ENCODE measurements at places on chromosomes 6 and 20.

- DNase-seq = no peak
These were observed 233.5 kb upstream of the QKI start for GRCh38 chr6:163180874-163181541.

GRCh38 chr6:40810171-40810570 lies 223.0 kb upstream of the LRFN2 start:
- DNase-seq = no peak

DNA sequence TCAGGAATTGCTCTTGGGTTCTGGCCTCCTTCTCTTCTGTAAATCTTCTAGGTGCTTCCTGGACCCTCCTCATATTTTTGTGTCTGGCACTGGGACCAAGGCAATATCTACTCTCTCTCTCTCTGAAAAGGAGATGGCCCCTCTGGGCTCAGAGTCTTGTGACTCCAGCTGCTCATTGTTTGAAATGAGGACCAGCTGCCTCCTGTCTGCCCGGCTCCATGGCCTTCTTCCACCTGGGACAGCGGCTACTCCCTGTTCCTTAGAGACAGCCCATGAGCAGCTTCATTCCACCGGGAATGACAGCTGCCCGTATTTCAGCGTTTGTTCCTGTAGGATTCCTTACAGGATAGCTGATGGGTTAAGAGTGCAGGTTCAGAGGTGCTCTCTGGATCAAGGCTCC lies 2.9 kb downstream of the TGM3 start:
- DNase-seq = no peak

DNA sequence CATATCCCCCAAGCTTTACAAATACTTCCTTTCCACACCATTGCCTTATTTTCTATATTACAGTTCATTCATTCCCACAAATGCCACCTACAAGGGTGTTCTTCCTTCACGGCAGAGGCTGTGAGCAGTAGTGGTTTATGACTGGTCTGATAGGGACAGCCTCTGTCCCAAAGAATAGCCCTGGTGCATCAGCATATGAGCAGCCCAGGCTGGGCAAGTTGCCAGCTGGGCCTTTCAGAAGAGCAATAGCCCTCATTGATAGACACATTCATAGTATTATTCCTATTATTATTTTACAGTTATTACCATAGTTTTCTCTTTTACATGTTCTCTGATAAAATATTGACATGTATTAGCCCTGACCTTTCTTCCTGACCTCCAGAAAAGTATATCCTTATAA lies 149.9 kb downstream of the MMS22L start:
- no peak for DNase-seq

GRCh38 chr20:50980851-50981713 lies 22.5 kb downstream of the MOCS3 start:
- DNase-seq = no peak

GRCh38 chr6:166566026-166567011 lies 20.2 kb downstream of the RAMACL start:
- no peak for DNase-seq

DNA sequence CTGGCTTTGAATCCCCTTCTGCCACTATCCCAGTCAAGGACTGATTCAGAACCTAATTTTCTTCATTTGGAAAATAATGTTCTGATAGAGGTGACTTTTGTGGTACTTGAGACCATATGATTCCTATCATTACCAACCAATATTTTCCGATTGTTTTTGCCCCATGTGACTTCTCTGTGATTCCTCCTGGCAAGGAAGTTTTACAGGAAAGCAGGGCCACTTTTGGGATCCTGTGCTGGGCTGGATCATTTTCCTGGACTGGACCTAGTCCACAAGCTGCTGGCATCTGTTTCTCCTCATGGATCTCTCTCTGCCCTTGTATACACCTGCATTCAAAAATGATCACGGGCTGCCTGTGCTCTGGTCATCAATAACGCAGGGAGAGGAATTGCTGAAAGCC lies 13.9 kb upstream of the SNHG17 start:
- DNase-seq = no peak

- DNase-seq = no peak
These were observed 159.6 kb downstream of the SASH1 start for GRCh38 chr6:148502083-148502772.

DNA sequence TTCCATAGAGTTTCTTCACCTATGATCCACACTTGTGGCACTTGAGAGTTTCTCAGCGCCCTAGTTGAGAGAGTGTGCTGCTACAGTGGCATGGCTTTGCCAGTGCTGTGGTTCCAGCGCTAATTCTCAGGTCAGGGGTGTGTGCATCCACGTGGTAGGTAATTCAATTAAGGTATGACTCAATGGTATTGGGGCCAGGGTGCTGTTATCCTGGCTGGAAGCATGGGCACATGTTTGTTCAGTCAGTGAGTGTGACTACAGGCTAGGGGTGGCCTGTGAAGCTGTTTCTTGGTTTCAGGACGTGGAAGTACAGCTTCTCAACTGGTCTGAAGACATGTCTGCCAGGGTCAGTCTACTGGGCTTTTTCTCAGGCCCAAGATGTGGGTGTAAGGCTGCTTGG lies 3.0 kb upstream of the SEMG2 start:
- DNase-seq = no peak

GRCh38 chr6:24430086-24430485 lies 27.4 kb downstream of the MRS2 start:
- DNase-seq = no peak

DNA sequence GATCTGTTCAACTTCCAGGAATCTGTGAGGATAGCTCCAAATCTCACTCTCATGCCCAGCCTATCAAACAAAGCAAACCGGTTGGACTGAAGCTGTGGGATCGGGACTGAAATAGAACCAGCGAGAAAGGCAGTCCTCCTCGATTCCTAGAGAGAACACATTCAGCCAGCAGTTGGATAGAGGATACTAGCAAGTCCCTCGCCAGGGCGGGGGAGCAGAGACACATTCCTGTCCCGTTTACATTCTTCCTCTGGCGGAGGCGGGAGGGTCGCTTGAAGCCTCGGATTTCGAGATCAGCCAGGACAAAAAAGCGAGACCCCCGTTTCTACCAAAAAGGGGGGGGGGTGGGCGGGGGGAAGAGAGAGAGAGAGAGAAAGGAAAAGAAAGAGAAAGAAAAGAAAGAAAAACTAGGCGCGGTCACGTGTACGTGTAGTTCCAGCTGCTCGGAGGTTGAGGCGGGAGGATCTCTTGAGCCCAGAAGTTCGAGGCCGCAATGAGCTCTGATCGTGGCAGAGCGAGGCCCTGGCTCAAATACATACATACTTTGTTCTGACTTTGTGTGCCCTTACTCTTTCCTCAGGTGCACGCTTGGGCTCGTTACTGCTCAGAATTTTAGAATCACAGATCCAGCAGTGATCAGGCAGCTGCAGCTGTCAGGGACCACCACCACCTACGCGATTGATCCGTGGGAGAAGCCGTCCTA lies 19.5 kb downstream of the ZNF311 start:
- DNase-seq = no peak

GRCh38 chr6:106728296-106728870 lies 99.0 kb downstream of the QRSL1 start:
- no peak for DNase-seq

- DNase-seq = no peak
These were observed 146.5 kb downstream of the TBC1D32 start for GRCh38 chr6:121187833-121188200.

DNA sequence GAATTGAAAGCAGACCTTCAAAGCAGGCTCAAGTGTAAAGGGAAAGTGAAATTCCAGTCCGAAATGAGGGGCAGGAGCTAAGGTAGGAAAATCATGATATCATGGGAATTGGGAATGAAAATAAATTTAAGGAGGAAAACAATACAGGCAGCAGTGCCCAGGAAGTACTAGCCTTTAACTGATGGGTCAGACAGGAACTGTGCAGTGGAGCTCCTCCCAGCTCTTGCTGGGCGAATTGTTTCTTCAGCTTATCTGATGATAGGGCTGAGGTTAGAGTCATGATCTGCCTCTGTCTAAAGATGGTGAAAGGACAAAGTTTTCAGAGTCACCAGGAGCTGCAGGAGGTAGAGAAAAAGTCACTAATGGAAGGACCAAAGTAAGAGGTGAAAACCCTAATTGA lies 457.9 kb upstream of the PTCHD4 start:
- no peak for DNase-seq

DNA sequence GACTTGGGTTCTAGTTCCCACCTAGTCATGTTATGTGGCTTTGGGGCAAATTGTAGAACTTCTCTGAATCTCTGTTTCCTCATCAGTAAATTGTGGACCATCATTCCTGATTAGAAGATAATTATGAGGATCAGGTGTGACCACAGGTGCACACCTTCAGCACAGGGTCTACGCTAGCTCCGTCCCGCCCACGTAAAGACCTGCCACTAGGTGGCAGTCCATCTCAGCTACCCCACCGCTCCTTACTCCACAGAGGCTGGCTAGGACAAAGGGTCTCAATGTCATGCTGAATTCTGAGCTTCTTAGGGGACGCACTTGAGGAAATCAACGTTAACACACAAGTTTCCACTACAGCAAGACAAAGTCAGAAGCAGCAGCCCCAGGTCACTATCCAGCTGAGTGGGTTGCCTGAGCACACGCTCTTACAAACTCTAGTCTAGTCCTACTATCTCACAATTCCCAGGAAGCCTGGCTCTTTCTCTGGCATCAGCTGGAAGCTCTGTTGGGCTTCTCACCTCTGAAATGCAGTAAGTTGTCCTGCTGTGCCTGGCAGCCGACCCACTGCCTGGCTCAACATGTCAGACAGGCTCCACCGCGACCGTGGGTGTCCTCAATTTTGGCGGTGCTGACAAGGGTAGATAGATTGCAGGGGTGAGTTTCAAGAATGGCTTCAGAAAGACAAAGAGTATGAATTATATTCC lies 2.0 kb upstream of the PLCG1 start:
- no peak for DNase-seq

DNA sequence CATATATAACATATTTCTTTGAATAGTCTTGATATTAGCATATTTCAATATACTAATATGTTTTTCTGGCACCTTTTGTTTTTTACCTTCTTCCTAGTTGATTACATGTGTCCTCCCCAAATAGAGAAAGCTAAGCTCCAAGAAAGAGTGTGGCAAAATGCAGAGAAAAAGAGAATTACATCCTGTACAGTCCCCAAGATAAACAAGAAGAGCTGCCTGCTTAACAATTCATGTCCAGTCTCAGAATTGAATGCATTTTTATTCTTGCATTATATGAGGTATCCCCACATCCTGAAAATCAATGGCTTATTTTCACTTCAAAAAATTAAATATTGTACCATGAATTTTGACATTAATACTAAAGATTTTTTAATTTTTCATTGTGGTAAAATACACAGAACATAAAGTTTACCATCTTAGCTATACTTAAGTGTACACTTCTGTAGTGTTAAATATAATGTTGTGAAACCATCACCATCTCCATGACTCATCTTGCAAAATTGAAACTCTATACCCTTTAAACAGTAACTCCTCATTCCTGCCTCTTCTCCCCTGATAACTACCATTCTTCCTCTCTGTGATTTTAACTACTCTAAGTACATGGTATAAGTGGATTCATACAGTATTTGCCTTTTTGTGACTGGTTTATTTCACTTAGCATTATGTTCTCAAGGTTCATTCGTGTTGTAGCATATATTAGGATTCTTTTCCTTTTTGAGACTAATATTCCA lies 490.3 kb downstream of the COL12A1 start:
- DNase-seq = no peak

GRCh38 chr20:8670893-8671215 lies 398.0 kb upstream of the PLCB4 start:
- no peak for DNase-seq

DNA sequence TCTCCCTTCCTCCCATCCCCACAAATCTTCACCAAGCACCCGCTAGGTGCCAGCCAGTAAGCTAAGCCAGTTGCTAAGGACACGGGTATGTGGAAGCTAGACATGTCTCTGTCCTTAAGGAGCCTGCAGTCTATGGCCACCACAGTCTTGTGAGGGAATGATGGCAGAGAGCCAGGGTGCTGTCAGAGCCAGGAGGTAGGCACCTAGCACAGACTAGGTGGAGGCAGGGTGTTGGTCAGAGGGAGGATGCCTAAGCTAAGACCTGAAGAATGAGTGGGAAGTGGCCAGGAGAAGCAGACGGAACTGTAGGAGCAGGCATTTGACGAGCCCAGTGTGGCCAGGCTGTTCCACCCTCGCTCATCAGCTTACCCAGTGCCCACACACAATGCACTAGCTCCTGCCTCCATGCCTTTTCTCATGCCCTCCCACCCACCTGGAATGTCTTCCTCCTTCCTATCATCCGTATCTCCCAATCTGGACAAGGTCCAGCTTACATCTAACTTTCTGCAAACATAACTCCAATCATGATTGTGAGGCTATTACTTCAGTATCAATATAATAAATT lies 125.6 kb downstream of the FOXC1 start:
- no peak for DNase-seq

- DNase-seq = no peak
These were observed 214.7 kb downstream of the CLIC5 start for GRCh38 chr6:45800911-45801310.

DNA sequence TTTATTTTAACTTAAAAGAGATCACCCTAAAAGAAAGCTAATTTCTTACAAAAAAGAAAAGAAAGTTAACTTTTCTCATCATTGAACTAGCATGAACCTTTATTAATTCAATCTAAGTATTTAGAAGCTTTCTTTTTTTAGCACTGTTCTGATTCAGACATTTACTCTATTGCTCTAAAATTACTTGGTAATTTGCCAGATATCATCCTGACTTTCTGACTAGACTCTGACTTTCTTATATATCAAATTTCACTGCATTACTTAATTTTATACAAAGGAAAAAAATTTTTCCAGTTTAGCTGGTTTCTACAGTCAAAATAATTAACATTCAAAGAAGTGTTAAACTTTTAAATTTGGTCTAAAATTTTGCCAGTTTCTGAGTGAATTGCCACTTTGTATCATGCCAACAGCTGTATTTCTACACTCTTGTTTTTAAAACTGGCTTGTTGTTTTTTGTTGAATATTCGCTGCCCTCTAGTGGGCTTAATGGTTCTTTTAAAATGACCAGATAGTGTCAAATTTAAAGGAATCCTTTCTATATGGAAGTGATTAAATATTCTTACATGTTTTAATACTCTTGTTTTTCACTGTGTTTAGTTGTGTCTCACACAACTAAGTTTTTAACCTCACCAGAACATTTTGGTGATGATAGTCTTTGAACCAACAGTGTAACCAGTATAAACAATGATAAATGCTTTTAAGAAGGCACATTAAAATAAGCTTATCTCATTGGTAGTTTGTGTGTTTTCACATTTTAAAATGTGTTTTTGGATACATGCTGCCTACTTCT lies 102.0 kb downstream of the POPDC3 start:
- no peak for DNase-seq

- no peak for DNase-seq
These were observed 188.4 kb upstream of the TSHZ2 start for GRCh38 chr20:52783769-52784168.

Measured in cortex of kidney (tissue), 1 donor.